Naive thymus-derived CD4-positive, alpha-beta T cell (primary cell): ENCODE measurements at places on chromosomes 11 and 22. TPM values are rescaled to one million over a fixed set of nuclear protein-coding genes. Genes with fewer than 3 reads are reported as not detected.

GRCh38 chr11:3665336-3666022 is 5.7 kb downstream of the CHRNA10 start:
- no peak for DNase-seq

DNA sequence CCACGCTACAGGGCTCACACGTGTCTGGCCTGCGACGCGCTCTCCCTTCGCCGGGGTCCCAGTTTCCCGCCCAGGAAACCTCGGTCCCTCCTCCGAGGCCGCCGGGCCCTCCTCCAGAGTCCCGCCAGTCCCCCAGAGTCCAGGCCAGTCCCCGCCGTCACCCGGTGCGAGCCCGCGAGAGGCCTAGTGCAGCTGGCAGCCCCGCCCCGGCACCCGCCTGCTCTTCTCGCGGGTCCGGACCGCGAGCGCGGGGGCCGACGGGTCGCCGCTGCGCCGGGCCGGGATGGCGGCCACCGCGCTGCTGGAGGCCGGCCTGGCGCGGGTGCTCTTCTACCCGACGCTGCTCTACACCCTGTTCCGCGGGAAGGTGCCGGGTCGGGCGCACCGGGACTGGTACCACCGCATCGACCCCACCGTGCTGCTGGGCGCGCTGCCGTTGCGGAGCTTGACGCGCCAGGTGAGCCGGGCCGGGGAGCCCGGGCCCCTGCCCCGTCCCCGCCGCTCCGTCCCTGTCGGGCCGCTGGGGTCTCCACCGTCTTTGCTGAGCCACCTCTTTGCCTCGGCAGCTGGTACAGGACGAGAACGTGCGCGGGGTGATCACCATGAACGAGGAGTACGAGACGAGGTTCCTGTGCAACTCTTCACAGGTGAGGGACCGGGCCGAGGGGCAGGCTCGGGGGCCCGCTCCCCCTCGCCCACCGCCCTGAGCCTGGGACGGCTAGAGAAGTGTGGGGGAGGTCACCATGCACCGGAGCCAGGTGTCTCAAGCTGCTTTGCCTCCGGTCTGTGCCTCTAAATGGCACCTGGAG is at the start of gene PTPMT1:
Gene PTPMT1, plus strand, starts transcription at position 260 of the 809 bp plus-strand sequence. Its CDS starts 24 bp downstream, at position 284.
- peak; percentile 58 for DNase-seq

DNA sequence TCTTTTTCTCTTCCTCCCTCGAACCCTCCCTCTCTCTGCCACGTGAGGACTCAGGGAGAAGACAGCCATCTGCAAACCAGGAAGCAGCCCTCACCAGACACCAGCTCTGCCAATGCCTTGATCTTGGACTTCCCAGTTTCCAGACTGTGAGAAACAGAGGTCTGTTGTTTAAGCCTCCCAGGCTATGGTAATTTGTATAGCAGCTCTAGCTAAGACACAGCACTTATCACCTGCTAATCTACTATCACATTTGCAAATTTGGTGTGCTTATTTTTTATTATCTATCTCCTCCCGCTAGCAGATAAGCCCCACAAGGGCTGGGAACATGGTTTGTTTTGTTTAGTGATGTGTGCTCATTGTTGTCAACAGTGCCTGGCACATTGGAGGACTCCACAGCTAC is 124.8 kb upstream of the OPCML start:
- no peak for DNase-seq

- no peak for DNase-seq
Observed at GRCh38 chr22:27404441-27404840, 397.1 kb downstream of the MN1 start.

DNA sequence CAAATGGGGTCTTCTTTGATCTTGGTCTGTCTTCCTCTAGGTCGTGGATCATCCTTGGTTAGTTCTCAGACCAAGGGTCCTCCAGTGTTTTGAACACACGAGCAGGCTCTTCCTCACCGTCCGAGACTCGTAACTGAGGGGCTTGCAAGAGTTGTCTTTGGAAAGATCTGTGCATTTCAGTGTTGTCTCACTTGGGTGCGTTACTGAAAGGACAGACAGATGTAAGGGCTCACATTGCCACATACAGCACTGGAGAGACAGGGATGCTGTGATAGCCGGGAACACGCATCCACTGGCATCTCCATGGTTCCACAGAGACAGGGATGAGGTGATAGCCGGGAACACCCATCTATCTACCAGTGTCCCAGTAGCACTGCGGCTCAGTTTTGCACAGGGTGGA is 15.7 kb downstream of the GLB1L2 start:
- no peak for DNase-seq

DNA sequence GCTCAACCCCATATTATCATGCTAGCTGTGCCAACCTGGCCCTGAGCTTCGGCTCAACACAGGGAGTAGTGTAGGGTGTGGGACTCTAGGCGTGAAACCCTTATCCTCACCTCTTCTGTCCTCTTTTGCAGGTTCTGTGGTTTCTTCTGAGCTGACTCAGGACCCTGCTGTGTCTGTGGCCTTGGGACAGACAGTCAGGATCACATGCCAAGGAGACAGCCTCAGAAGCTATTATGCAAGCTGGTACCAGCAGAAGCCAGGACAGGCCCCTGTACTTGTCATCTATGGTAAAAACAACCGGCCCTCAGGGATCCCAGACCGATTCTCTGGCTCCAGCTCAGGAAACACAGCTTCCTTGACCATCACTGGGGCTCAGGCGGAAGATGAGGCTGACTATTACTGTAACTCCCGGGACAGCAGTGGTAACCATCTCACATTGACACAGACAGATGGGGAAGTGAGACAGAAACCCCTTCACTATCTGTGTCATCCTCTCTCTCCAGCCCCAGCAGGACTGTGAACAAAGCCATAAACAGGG is 76.4 kb downstream of the GGTLC2 start:
- no peak for DNase-seq

GRCh38 chr22:16955678-16956210 is 52.3 kb downstream of the GAB4 start:
- no peak for DNase-seq

DNA sequence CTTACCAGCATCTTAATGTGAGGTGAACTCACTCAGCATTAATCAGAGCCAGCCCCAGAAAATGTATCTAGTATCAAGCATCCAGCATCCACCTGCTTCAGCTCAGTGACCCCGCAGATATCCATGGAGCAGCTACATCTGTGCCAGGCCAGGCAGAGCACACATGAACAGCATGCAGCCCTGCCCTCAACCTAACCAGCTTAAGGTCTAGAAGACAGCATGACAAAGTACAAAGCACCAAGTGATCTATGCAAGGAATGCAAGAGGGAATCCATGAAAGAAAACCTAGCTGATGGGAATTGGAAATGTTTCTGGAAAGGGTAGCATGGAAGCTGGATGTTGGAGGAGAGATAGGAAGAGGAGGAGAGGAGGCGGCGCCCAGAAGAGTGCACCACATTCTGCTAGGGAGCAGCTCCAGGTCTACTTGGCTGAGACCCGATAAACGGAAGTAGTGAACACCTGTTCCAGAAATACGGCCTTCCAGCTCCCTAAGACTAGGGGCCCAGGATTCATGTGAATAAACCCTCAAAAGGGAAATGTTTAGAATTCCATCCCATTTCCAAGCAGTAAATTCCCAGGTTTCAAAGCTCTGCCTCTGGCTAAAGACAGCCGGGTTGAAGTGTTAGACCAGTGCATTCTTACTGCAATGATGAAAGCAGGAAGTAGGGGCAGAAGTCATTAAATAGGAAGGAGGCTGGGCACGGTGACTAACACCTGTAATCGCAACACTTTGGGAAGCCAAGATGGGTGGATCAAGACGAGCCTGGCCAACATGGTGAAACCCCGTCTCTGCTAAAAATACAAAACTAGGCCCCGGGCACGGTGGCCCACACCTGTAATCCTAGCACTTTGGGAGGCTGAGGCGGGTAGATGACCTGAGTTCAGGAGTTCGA is 23.5 kb upstream of the L3MBTL2 start:
- no peak for DNase-seq

DNA sequence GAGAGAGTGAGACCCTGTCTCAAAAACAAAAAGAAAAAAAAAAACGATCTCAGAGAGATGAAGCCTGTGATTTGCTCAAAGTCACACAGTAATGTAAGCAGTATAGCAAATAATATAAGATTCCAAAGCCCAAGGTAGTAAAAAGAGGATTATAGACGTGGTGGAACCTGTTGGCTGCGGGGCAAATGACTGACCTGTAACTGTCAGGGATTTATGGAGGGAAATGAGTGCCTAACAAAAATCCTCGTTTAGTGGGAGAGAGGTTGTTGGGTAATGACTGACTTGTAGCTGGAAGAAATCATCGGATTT is 723 bp upstream of the CLP1 start:
- DNase-seq, result no peak

- no peak for DNase-seq
Observed at GRCh38 chr11:71170624-71171423, 81.6 kb downstream of the SHANK2 start.

DNA sequence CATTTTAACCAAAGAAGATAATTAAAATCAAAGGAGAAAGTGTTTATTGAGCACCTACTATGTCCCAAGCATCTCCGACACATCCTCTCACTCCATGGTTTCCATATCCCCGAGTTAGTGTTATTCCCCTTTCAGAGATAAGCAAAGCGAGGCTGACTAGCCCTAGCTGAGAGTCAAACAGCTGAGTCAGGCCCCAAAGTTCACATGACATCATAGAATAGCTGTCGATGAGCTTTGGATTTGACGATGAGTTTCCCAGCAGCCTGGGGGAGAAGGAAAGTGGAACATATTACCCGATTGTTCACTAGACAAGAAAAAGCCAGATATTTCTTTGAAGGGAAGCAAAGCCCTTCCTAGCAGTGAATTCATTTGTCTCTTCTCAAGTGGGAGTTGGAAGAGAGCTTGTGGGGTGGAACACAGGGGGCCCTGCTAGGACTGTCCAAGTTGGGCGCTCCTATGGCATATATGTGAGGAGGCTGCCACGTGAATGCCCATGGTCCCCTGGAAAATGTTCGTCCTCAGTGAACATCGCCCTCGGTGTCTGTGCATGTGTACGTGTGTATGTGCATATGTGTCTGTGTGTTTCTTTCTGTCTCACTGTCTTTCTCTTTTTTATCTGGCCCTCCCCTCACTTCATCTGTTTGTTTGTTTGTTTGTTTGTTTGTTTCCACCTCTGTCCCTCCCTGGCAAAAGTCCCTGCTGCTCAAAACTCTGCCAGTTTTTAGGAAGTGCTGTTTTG is 493 bp upstream of the CYTH4 start:
- DNase-seq, result no peak

GRCh38 chr22:32531931-32532819 is 57.6 kb downstream of the FBXO7 start:
- no peak for DNase-seq

- DNase-seq, result no peak
Observed at GRCh38 chr11:69204941-69205742, 49.4 kb downstream of the SMIM38 start.

- no peak for DNase-seq
Observed at GRCh38 chr11:92550411-92550810, 325.8 kb downstream of the FAT3 start.

The PPP6R3 gene
- total RNA-seq, result 138 TPM

The SMC1B gene
- not detected for total RNA-seq

The PANX2 gene
- 0.23 and 0.27 TPM in 2 replicates for total RNA-seq

The KCNK4 gene
- not detected for total RNA-seq

The C11orf16 gene
- not detected for total RNA-seq

The ART1 gene
- total RNA-seq, result not detected

The TIGD3 gene
- 1.6 TPM for total RNA-seq

The MYOD1 gene
- not detected for total RNA-seq
